Stimulated activated CD4-positive, alpha-beta T cell treated with anti-CD3 and anti-CD28 coated beads, Interleukin-4, amount 100 ng/mL, for 48 hours (primary cell): ENCODE measurements at places on chromosomes 16 and 17.

GRCh38 chr17:47318197-47318918 lies 5.4 kb upstream of the EFCAB13 start:
- no peak for DNase-seq

GRCh38 chr17:59331929-59332748 lies 684 bp downstream of the YPEL2 start:
- no peak for DNase-seq

GRCh38 chr17:1967213-1967612 lies 57.9 kb downstream of the RTN4RL1 start:
- DNase-seq = no peak

DNA sequence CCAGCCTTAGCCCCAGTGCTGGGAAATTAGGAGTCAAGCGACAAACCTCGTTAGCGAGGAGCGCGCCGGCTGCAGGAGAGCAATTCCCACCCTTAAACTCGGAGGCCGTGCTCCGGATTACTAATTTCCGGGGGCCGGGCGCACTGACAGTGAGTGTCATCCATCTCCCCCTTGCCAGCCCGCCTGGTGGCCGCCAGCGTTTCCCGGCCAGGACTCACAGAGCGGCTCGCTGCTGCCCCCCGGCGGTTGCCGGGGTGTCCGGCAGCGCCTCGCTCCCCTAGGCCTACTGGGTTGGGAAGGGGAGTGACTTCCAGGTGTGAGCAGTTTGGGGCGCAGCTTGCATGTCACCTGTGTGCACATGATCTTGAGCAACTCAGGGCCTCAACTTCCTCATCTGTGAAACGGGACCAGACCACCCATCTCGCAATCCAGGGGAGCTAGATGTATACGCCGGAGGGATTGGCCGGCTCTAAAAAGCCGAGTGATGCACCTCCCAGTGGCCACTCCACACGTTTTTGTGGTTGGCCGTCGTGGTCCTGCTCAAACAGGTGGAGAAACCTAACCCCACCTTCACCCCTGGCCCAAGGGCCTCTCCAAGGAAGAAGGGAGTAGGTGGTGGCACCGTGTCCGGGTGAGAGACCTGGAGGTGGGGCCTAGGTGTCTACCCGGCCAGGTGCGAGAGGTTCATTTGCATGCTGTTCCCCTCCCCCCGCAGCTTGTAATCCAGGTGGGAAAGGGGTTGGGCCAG lies 2.5 kb upstream of the GSE1 start:
- DNase-seq = peak; percentile 87

GRCh38 chr17:6919158-6919557 lies 76.7 kb upstream of the ALOX12 start:
- DNase-seq = no peak

- no peak for DNase-seq
Measured at GRCh38 chr17:32596206-32596605, 109.4 kb downstream of the CDK5R1 start.

GRCh38 chr17:44992242-44992939 lies 24.3 kb upstream of the C1QL1 start:
- no peak for DNase-seq

DNA sequence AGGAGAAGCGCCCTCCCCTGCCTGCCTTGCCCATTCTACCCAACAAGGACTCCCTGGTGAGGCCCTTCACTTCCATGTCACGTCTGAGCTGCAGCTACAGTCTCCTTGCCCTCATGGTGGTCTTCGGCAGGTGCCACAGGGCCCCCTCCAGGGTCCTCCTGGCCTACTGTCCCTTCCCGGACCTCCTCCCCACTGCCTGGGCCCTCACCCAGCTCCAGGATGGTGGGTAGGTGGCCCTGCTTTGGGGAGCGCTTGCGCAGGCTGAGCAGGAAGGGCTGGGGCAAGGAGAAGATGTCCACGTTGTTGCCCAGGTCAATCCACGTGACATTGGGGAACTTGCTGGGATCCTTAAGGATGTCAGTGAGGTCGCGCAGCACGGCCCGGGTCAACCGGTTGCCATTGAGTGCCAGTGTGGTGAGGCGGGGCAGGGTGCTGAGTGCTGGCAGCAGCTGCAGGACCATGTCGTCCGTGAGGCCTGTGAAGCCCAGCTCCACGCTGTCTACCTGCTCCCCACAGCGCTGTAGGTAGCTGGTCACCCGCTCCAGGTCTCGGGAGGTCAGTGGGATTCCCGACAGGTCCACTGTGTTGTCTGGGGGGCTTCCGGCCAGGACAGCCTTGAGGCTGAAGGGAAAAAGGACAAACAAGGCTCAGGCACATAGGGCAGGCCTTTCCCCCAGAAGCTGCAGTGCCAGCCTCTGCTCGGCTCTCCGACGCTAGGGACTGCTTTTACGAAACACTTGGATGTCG lies 28.3 kb downstream of the TRPV2 start:
- DNase-seq = no peak
